Urinary bladder (tissue), 4 donors: ENCODE measurements at places on chromosomes 16 and 17.

DNA sequence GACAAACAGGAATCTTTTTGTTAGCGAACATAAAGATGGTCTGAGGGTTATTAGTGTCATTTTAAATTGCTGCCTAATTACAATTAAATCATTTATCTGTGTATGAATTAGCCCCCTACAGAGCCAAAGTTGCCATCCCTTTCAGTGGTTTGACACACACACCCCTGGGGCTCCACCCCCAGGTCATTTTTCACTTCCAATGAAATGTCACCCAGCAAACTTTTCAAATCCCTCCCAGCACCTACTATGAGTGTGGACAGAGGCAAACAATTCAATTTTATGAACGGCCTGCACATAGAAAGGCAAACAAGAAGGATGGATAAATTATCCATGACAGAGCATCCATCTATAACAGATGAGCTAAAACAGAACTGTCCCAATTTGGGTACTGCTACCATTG, 2.4 kb downstream of the MYH10 start:
- no peak for DNase-seq

DNA sequence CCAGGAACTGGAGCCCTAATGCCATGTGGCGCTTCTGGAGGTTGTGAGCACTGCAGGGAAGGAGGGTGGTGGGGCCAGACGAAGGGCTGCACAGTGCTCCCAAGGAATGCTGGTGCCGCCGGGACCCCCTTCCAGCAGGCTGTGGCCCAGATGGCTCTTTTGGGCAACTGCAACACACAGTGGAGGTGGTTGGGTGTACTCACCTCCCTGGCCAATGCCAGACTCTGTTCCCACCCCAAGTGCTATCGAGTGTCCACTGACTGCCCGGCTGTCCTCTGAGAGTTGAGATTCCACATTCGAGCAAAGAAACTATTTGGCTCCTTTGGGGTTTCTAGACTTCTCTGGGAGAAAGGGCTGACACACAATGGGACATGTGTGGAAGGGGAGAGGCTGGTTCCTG, 167.9 kb downstream of the RGS9 start:
- no peak for DNase-seq

DNA sequence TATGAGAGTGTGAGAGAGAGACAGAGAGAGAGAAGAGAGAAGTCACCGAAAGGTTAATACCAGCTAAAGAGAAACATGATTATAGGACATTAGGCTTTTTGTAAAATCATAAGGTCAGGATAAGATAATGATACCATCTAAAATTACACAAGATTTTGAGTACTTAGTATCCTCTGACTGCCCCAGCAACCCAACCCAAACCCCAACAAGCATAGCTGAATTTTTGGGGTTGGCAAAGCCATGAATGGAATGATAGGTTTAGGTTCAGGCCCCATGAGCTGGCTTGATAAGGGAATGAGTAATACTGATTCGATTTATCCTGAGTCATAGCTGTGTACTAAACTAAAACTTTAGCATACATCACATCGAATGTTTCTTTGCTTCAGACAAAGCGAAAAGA, 259.5 kb downstream of the IRX3 start:
- DNase-seq: no peak

- peak; percentile 60 for DNase-seq
These were observed 2.6 kb upstream of the FMNL1 start for GRCh38 chr17:45218895-45219661.

DNA sequence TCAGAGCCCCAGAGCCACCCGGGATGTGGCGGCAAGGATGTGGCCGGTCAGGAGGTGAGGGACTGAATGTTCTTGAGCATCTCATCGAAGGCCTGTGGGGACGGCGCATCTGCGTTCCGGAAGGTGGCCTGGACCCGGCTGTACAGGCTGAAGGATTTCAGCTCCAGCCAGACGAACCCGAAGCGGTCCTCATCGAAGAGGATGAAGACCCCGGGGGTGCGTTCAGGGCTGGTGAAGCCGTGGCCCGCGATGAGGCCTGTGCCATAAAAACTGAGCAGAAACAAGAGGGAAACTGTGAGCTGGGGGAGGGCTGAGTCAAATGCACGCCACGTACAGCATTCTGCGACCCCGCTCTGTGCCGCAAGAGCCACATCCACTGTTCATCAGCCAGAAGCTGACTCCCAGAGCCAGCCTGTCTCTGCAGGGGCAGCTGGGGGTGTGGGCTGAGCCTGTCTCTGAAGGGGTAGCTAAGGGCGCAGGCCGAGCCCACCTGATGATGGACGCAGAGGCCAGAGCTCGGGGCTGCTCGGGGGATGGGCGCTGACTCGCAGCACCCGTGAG, 14.1 kb upstream of the C16orf95 start:
- no peak for DNase-seq

DNA sequence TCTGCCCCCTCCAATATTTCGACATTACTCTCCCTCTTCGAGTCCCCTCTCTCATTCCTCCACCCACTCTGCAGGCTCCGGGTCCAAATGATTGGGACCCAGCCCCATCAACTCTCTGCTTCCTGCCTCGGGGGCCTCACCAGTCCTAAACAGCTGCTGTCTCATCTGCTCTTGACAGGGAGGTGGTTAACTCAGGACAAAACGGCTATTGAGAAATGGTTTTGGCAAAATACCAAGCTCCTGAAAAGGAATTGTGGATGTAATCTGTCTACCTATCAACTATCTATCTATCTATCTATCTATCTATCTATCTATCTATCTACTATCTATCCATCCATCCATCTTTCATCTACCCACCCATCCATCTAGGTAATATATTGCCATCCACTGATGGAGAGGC, 2.2 kb downstream of the CD300H start:
- DNase-seq: no peak

DNA sequence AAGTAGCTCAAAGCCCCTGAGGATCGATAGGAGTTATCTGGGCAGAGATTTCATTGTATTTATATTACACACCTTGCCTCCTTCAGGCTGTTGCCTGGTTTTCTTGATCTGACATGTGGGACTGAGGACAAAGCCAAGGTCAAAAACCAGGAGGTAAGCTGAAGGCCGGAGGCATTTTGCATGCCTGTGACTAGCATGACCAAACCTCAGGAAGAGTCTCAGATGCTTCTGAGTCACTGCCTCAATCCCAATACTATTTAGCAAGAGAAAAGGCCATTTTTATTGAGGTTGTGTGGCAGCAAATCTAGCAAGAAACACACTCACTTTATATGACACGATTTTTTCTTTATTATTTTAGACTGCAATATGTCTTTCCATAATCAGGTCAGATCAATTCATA, 968.1 kb downstream of the CDH11 start:
- DNase-seq: no peak

GRCh38 chr16:10728003-10728887, 15.4 kb upstream of the NUBP1 start:
- DNase-seq: no peak

- no peak for DNase-seq
These were observed 146.2 kb downstream of the PARN start for GRCh38 chr16:14483819-14484385.

DNA sequence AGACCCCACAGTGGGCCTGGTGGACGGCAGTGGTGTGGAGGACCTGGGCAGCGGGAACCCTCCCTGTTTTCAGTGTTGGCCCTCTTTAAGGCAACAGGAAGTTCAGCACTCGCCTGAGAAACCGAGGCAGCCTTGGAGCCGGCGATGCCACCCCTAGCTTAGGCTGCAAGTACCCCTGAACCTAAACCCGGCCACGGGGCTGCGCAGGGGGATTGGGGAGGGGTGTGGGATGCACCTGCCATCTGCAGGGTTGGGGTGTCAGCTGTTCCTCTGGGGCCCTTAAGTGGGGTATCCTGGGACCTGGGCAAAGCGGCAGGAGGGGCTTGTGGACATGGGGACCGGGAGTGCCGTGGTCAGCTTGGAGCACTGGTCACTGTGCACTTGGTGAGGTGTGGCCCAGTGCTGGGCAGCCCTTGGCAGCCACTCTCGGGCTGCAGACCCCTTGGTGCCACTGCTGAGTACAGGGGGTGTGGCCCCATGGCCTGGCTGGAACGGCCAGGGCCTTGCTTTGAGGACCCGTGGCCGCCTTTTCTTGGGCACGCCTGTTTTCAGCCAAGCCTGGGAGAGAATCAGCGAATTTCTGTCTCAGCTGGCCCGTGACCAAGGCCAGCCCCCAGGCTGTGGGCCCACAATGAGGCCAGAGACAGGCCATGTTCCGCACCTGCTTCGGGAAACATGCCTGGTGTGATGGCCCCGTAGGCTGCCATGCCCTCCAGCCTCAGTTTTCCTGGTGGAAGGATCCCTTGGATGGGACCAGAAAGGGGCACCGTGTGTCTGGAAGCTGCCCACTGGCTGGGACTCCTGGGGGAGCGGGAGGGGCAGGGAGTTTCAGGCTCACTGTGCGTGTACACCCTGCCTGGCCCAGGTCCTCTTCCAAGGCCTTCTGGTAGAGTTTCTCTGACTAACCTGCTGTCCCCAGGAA, 4.1 kb upstream of the SLC25A10 start:
- DNase-seq: no peak

- DNase-seq: no peak
These were observed 21.5 kb downstream of the GFOD2 start for GRCh38 chr16:67697422-67698185.

DNA sequence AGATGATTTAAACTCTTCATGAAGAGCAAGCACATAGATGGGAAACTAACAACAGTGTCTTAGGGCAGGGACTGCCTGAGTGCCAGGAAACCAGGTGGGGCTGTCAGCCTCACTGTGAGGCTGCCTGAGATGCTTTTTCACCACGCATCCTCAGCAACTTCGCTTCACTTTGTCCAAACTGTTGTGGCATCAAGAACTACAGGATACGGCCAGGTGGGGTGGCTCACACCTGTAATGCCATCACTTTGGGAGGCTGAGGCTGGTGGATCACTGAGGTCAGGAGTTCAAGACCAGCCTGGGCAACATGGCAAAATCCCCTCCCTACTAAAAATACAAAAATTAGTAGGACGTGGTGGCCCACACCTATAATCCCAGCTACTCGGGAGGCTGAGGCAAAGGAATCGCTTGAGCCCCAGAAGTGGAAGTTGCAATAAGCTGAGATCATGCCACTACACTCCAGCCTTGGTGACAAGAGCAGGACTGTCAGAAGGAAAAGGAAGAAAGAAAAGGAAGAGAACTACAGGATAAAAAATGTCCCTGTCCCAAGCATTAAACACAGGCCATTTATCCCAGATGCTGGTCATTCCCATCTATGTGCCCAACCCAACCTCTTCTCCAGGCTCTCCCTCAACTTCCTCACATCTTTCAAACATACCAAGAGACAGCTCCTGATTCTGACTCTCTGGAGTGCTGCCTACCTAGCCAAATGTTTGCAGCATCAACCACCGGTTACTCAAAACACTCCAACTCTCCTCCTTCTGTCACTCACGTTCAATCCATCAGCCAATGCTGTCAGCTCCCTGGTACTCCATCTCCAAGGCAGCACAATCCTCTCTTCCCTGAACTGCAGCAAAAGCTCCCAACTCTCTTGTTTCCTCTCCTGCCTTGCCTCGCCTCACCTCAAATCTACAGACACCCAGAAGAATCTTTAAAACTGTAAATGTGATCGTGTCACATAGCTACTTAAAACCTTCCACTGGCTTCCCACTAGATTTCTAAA, 1.6 kb downstream of the EIF4A3 start:
- DNase-seq: no peak

DNA sequence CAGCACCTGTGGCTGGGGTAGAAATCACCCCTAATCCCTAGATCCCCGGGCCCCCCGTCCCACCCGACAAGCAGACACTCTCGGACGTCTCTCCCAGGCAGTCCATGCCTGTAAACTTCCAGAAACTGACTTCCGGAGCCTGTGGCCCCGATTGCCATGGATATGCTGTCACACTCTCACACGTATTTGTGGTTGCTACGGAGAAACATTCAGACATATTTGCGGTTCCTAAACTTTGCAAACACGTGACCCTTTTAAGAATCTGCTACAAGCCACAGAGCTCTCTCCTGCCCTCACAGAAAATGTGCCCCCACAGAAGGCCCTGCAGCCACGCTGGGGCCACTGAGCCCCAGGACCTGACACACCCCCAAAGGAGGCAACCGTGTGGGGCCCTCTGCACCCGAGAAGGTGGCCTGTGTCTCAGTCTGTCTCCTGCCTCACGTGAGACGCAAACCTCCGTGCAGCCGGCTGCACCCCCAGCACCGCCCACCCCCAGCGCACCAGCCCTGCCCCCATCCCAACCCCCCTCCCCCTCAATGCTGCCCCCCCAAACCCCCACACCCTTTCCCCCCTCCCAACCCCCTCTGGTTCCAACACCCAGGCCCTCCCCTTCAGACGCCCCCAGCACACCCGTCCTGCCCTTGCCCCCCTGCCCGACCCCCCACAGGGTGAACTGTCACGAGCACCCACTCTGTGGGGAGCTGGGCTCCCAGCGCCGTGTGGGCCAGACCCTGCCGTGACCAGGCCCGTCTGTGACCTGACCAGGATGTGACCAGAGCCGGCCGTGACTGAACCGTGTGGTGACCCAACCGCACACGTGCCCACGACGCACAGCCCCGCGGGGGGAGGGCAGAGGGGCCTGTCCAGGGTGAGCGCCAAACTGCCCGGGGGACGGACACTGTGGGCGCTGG, 66.3 kb upstream of the METRNL start:
- DNase-seq: no peak

- no peak for DNase-seq
These were observed 3.5 kb downstream of the ICAM2 start for GRCh38 chr17:64016974-64017373.
